ENCODE measurements at places on chromosomes 7 and 10. TPM values are rescaled to one million over a fixed set of nuclear protein-coding genes. Genes with fewer than 3 reads are reported as not detected.

Gene SLC39A12
- polyA plus RNA-seq: not detected

Gene NYAP1
- 26.1 TPM for polyA plus RNA-seq

Gene CDC14C
- not detected for polyA plus RNA-seq

Gene BHLHA15
- 0.57 TPM for polyA plus RNA-seq

Gene CCDC71L
- 6.5 TPM for polyA plus RNA-seq

Gene C10orf143
- polyA plus RNA-seq: 6.0 TPM

Gene IL2RA
- polyA plus RNA-seq: 0.24 TPM

Gene FAM25A
- 36.6 TPM for polyA plus RNA-seq

Gene RASA4B
- 66.8 TPM for polyA plus RNA-seq

Data from adrenal gland (tissue), 19 donors.